ENCODE measurements at places on chromosomes 7 and 10.
A peak's percentile ranks its signal among the peaks of the same experiment; 100 is the strongest.

- no peak for DNase-seq
Observed at GRCh38 chr7:69440976-69441375, 157.3 kb upstream of the AUTS2 start.

GRCh38 chr7:26658389-26659084 is 205.9 kb downstream of the SKAP2 start:
- DNase-seq, result no peak

- DNase-seq, result no peak
Observed at GRCh38 chr10:77944519-77944918, 18.0 kb upstream of the DLG5 start.

DNA sequence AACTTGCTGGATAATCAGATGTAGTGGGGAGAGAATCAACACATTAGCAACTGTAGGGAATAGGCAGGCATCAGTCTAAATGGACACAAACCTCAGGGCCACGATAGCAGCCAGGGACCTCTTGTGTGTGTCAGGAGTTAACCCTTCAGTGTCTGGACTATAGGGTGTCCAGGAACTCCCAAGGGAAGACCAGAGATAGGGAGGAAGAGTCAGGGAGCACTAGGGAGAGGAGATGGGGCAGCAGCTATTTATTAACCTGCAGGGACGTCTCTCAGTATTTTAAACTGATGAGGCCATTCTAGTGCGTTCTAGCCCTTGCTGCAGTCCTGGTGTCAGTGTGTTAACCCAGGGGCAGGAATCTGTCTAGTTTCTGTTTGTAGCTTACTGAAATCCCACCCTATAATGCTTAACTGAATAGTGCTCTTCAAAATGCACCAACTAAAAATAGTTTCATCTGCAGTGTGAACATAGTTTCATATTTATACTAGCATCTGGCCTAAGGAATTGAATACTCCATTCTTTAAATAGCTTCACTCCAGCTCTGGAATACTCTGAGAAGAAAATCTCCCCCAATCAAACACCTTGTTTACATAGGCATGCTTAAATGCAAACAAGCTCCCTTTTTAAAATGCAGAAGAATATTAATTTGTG is 62.7 kb downstream of the ARID5B start:
- no peak for DNase-seq

GRCh38 chr7:113774182-113774807 is 144.5 kb downstream of the PPP1R3A start:
- DNase-seq, result no peak

DNA sequence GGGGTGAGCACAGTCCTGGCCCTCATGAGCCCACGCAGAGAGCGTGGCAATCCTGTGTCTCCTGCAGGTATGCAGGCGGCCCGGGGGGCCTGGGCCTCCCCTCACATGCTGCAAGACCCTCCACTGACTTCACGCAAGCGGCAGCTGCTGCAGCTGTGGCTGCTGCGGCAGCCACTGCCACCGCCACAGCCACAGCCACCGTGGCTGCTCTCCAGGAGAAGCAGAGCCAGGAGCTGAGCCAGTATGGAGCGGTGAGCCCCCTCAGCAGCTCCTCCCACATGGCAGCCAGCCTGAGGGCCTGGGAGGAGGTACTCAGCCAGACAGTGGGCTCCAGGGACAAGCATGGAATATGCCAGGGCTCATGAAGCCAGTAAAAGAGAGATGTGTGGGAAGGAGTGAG is 8.7 kb downstream of the ZMIZ2 start:
- DNase-seq, result no peak

GRCh38 chr7:97499204-97499603 is 232.7 kb upstream of the TAC1 start:
- no peak for DNase-seq

GRCh38 chr10:124094419-124094785 is 1.0 kb upstream of the CHST15 start:
- DNase-seq, result no peak

DNA sequence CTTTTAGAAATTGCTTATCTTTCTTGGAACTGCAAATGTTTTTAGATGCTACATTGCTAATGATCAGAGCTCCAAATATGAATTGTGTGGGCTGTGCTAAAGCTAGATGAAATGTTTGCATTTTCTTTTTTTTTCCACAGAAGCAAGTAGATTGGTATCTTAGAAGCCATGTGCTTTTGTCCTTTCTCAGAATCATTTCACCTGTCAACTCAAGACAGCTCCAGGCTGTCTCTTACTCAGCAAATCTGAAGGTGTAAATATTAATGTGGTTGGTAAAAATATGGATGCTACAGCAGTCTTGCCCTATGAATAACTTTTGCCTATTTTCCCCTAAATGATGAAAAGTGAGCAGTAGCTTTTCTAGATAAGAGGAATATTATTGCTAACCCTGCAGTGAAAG is 41.2 kb downstream of the AP3M1 start:
- no peak for DNase-seq

GRCh38 chr7:80833289-80834268 is 85.3 kb downstream of the SEMA3C start:
- DNase-seq, result no peak

DNA sequence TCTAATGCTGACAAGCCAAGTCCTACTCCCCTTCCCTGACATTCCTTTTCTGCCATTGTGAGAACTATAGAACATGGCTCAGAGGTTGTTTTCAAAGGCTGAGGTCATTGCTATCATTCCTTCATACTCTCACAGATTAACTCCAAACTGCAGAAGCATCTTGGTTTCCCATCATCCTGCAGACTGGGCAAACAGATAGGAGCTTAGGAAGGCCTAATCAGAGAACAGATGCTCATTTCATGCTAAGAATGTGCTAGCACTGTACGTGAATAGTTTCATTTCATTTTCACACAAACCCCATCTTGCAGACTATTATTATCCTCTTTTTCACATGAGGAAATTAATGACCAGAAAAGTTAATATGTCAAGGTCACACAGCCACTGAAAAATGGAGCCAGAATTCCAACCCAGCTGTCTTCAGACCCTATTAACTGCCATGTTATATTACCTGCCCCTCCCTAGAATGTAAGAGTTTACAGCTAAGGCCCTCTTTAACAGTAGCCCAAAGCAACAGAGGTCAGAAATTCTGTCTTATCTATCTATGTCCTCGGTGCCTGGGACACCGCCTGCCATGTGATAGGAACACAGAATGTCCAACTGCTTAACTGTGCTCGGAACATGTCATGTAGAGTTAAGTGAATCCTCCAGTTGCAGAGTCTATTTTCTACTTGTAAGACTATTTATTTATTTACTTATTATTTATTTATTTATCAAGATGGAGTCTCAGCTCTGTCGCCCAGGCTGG is 2.9 kb upstream of the LCOR start:
- DNase-seq, result no peak

DNA sequence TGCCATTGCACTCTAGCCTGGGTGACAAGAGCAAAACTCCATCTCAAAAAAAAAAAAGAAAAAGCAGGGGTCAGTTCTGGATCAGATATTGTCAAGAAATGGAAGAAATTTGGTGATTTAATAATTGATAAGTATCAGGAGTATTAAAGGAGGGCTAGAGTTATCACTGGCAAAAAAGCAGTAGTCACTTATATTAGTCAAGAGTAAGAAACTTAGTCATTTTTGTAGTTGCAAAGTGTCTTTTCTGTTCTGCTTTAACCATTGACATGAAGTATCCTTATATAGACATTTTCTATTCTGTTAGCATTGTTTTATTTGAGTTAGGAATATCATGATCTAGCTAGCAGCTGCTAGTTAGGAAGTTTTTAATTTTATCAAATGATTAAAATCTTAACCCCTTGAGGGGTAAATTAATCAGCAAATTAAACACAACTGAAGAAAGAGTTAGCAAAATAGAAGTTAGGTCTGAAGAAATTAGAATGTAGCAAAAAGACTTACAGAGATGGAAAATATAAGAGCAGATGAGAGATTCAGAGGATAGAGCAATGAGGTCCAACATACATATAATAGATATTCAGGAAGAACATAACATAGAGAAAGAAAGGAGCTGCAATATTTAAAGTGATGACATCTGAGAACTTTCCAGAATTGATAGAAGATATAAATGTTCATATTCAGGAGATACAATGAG is 7.3 kb upstream of the CCDC6 start:
- DNase-seq, result no peak

GRCh38 chr10:34589275-34589674 is 225.8 kb downstream of the PARD3 start:
- no peak for DNase-seq

DNA sequence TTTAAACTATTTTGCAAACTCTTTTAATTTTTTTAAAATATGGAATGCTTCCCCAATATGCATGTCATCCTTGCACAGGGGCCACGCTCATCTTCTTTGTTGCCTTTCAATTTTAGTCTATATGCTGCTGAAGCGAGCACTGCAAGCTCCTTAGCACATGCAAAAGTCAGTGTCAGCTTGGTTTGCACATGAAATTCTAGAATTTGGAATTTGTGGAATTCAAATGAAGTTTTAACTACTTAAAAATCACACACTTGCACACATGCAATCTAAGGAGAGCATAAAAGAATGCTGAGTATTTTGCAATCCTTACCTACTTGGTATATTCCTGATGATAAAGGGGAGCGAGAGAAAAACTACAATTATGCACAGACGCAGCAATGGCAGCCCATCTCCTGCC is 78.3 kb upstream of the ATP6V0A4 start:
- no peak for DNase-seq

DNA sequence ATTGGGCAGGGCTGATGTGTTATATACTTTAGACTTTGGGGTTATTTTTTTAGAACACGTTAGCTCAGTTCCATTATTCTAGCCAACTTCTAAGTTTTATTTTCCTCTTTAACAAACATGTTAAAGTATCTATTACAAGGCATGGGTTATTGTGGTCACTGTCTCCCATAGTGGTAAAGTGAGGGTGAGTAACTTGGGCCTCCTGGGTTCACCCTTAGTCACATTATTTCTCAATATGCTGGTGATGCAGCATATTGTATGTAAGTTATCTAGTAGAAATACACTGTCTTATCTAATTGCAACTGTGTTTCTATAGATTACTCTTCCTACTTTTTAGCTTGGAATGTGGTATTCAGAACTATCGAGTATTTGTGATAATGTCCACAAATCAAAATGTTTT is 65.9 kb downstream of the BBS9 start:
- DNase-seq, result no peak

DNA sequence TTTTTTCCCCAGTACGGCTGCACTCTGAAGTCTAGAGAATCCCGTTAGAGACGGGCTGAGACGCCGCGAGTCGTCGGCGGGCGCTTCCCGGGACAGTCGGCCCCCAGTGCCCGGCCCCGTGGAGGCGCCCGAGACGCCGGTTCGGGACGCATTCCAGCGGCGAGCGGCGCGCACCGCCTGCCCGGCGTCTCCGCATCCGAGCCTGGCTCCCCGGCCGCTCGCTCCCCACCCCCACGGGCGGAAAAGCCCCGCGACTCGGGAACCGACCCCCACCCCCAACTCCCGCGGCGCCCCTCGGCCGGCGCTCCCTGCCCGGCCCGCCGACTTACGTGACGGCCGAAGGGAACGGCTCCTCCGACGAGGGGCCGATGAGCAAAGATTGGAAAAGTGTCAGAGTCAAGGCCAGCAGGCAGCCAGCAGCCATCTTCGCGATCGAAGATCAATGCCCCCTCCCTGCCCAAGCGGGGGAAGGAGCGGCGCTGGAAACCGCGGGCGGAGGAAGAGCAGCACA is 486 bp downstream of the CACNA2D1 start:
- no peak for DNase-seq

DNA sequence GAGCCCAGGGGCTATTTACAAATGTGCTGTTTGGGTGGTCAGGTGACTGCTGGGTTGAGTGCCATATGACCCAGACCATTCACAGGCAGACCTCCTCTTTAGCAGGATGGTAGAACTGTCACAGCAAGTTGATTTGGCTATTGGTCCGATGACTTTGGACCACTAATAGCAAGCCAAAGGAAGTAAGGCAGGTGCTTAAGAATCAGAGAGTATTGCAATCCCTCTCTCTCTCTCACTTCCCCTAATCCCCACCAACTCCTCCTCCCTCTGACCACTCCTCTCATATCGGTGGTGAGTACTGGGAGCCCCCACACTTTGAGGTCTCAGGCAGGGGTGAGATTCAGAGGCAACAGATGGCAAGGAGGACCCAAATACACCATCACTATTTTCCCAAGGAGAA is 165.3 kb downstream of the TRIL start:
- DNase-seq, result no peak

GRCh38 chr7:55572378-55573233 is at the start of gene VOPP1:
Gene VOPP1 (minus strand): TSS chr7:55572502. CDS start chr7:55572324, 178 bp downstream.
- DNase-seq, result peak; percentile 79

DNA sequence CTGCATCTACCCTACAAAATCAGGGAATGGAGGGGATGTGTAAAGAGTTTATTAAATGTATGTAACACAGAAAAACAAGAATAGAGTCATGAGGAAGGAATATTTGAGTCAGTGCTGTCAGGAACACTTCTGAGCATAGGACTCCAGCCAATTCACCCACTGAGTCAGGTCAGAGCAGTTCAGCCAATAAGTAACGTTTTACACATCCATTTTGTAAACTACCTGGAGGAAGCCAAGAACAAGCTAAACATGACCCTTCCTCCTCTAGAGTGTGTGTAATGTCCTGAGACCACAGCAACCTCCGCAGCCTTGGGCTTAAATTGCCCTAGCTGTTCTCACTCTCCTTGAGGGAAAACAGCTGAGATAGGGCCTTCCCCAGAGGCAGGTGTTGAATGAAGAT is 691.5 kb upstream of the LRRN3 start:
- no peak for DNase-seq

DNA sequence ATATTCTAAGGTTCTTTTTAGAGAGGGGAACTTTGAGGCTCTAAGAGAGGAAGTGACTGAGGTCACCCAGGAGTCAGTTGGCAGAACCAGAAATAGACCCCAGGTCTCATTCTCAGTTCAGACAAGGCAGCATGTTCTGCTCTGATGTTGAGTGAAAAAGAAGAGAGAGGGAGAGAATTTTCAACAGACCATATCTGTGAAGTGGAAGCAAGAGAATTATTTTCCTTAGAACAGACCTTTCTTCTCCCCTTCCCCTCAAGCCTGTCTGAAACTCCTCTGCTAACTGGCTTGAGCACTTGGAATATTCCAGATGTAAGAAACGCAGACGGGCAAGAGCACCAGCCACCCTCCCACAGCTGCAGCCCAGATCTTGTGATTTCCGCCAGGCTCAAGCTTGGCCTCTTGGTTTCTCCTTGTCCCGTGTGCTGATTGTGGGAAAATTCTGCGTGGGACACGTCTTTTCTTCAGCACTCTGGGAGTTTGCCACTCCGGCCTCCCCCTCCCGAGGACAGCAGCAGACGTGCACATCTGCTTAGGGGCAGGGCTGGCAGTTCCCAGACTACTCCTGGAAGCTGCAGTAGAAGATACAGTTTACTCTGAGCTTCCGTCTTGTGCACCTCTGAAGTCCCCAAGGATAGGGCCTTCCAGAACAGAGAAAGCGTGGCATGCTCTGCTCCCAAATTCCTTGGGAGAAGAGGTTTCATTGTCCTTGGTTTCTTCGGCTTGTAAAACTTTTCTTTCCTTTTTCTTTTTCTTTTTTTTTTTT is 22.7 kb upstream of the IKZF1 start:
- DNase-seq, result no peak

Data from activated B cell treated with CpG ODN at 0.5 μM for 24 hours (primary cell).